ENCODE measurements at places on chromosomes 5 and 9.

DNA sequence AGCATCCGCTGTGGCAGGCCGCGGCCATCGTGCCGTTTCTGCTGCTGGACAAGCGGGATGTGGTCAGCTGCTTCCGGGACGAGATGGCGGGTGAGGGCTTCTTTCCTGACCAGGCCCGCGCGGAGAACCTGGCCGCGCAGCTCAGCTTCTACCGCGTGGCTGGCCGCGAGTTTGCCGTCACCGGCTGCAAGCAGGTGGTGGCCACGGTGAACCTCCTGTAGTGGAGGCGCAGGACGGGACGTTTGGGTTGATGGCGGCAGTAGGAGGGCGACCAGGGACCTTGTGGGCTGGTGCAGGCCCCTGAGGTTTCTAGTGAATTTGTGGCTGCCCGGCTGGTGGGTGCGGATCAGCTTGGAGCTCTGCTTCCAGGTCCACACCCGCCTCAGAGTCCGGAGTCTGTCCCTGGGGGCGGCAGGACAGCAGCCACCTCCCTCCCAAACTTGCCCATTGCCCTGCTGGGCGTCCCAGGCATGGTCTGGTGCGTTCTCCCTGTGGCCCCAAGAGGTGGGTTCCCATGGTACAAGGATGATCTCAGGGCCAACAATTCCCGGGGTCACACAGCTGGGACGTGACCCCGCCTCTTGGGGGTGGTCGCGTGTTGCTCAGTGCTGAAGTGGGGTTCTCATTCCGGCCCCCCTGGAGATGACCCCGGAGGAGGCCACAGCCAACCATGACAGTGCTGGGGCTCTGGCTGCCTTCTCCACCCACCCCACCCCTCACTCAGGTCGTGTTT, 2.4 kb downstream of the TOR4A start:
- DNase-seq = no peak

GRCh38 chr9:111186021-111186530, 143.9 kb downstream of the OR2K2 start:
- no peak for DNase-seq

- no peak for DNase-seq
Observed at GRCh38 chr9:19441730-19442129, 32.9 kb downstream of the ACER2 start.

DNA sequence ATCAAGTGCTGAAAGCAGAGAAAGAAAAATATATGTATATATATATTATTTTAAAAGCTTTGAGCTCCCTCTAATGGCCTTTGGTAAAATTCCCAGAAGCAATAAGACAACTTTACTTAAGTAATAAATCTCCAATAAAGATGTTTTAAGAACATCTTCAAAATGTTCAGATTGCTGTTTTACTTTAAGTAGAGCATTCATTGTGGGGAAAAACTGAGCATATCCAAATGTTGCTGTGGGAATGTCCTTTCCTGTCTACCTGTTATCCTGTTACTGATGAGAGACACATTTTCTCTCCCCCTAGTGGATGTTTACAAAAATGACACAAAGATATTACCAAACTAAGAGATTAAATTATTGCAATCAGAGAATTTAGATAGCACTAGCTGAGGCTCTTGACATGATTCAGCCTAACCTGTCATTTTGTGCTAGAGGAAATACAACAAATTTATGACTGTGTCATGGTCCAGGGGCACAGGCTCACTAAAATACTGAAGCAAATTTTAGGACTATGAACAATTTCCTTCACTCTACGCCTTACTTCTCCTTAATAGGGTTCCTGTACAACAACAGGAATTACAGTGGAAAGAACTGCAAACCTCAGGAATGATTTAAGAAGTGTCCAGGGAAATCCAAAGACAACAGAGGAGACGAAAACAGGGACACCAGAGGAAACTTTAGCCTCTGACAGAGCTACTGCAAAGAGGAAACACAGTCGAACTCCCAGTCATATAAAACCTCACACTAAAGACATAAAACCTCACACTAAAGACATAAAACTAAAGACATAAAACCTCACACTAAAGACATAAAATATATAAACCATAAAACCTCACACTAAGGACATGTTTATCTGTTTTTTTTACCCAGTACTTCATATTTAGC, 24.3 kb upstream of the PRRC1 start:
- DNase-seq = no peak

GRCh38 chr5:31415009-31415923, 116.6 kb downstream of the DROSHA start:
- no peak for DNase-seq

- DNase-seq = no peak
Observed at GRCh38 chr5:52740007-52740406, 47.7 kb upstream of the ITGA1 start.

- peak; percentile 4 for DNase-seq
Observed at GRCh38 chr9:94603259-94604160, 9.9 kb upstream of the FBP2 start.

GRCh38 chr9:109482391-109482916, 15.7 kb downstream of the PTPN3 start:
- no peak for DNase-seq

DNA sequence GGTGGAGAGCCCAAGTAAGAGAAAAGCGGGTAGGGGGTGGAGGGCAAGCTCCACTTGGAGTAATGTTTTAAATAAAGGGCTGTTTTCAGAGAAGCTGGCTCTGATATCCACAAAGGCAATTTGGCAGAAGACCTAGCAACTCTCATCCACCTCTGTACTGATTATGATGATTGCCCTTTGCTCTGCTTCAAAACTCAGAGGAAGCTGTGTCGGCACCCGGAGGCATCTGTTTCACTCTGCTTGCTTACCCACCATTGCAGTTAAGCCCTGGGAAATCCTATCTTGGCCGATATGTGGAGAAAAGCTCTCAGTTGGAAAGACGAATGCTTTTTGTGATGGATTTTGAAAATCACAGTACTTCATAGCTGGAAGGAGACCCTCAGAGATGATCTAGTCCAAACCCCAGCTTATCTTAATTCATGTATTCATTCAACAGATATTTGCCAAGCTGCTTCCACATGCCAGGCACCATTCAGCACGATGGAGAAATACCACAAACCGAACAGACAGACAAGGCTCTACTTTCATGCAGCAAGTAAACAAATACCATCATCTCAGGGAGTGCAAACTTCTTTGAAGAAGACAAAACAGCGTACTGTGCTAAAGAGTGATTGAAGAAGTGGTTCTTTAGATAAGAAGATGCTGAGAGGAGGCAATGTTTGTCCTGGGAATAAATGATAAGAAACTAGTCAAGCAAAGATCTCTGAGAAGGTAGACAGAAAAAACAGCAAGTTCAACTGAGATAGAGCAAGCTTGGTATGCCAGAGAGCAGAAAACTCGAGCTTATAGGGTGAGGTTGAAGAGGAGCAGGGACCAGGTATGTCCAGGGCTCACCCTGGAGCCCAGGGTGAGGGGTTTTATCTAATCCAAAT, 140.4 kb upstream of the SPDL1 start:
- no peak for DNase-seq

GRCh38 chr5:132474881-132475496, 15.6 kb downstream of the IRF1 start:
- no peak for DNase-seq

DNA sequence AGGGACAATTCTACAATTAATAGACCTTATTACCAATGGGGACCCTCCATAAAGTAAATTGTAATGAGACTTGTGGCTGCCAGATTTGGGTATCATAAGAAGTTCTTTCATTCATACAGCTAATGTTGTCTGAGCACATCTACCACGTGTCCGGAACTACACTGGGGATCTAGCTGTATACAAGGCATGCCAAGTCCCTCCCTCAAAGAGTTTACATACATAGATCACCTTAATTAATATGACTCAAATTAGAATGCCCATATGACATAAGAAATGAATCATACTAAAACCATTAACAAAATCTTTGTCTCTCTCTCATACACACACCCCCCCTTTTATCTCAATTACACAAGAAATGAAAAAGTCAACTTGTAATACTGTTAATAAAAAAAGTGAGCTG, 18.0 kb upstream of the NR4A3 start:
- no peak for DNase-seq

DNA sequence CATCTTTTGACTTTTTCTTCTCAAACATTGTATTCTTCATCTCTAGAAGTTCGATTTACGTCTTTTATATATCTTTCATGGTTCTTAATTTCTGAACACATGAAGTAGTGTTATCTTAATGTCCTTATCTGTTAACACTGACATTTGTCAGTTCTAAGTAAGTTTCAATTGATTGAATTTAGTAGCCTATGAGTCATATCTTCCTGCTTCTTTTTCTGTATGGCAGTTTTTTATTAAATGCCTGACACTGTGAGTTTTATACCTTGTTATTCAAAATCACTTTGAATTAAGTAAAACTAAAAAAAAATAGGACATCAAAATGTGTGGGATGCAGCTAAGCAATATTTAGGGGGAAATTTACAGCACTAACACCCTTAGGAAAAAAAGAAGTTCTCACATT, 707.0 kb upstream of the ACO1 start:
- no peak for DNase-seq

DNA sequence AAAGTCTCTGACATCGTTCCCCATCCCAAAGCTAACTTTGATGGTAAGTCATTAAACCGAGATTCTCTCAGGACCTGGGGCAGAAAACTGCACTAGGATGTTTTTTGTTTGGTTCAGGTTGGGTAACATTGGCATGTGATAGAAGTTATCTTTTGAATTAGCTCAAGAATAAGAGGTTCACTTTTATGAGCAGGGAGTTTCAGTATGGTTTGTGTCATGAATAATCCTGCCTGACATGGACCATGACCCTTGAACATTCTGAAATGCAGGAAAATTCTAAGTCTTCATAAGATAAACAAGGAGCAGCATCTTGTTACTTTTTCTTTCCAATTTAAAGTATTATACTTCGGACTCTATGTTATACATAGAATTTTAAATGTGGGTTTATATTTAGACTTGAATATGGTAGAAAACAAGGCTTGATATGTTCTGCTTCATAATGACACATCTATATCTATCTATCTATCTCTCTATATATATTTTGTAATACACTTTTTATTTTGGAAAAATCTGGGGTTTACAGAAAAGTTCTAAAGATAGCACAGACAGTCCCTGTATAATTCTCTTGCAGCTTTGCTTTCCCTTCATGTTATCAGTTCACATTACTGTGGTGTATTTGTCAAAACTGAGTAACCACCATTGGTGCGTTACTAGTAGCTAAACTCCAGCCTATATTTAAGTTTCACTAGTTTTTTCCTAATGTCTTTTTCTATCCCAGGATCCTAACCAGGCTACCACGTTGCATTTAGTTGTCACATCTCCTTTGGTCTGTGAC, 102.7 kb upstream of the TAF11L2 start:
- no peak for DNase-seq

DNA sequence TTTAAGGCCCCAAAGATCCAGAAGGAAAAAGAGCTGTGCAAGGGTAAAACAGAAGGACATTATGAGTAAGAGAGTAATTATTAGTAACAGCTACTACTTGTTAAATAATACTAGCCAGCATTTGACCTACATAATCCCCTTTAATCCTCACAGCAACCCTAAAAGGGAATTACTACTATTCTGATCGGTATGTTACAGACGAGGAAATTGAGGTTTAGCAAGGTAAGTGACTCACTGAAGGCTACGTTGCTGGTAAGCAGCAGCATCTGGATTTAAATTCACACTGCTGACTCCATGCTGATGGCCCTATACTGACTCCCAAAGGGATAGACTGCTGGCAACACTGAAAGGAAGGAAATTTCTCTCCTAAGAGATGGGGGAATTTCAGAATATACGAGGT, 3.7 kb upstream of the FSD1L start:
- no peak for DNase-seq

DNA sequence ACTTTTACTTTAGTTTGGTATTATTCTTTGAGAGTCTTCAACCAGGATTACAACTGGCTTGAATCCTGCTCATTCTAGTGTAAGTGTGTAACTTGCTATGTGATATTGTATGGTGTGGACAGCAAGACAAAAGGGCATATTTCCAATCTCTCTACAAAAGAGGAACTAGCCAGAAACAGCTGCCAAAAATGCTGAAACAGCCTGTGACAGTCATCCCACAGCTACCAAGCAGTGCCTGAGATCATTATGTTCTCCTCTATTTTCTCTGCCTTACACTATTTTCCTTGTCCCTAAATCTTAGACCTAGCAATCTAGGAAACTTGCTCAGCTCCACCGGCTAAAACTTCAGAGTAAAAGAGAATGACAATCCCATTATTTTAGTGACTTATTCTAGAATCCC, 42.8 kb downstream of the WDR41 start:
- no peak for DNase-seq

DNA sequence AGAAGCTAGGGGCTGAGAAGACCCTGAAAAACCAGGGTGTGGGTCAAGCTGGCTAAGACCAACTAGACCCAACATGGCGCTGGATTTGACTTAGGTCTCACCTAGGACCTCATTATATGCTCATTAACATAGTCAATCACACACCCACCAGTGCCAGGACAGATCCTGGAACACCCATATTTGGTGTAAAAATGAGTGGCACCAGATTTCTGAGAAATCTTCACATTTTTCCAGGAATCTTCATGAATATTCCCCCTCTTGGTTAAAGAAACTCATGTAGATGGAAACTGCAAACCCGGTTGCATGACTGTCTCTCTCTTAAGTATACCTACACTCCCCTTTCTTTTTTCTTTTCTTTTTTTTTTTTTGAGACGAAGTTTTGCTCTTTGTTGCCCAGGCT, 17.9 kb upstream of the RAB14 start:
- DNase-seq = no peak

DNA sequence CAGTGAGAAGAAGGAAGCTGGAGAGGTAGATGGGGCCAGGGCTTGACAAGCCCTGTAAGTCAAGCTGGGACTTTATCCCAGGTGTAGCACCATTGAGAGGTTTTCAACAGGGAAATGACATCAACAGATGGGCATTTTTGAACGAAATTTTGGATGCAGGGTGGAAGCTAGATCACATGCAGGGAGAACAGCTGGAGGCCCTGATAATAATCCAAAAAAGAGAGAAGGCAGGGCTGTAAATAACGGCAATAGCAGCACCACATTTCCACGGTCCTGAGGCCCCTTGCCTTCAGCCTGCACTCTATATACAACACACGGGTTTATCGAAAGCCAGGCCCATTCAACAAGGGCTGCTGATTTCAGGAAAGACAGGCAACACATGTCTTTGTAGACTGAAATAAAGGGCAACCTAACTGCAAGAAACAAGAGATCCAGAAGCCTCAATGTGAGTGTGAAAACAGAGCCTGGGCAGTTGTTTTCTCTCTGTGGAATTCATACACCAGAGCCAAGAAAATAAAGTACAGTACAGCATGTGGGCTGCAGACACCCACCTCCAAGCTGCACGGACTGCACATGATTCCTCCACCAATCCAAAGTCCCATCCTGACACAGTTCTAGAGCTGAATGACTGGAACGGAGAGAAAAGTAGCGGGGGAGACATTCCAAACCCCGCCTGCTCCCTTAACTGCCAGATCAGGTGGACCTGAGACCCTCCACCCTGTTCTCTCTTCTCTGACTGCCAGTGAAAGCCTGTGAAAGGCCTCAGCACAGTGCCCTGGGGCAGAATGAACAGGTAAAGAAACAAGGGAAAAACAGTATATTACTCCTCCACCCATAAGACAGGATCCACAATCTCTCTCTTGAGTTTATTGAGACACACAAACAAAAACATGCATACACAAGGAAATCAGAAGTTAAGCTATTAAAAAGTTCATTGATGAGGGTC, 36.3 kb downstream of the KLHL3 start:
- DNase-seq = no peak

- no peak for DNase-seq
Observed at GRCh38 chr9:136668983-136669790, 6.5 kb downstream of the EGFL7 start.

GRCh38 chr5:67165526-67166459, 30.8 kb downstream of the CD180 start:
- DNase-seq = peak; percentile 54

Data from T-helper 22 cell (primary cell).